ENCODE measurements at places on chromosomes 12 and 14.

DNA sequence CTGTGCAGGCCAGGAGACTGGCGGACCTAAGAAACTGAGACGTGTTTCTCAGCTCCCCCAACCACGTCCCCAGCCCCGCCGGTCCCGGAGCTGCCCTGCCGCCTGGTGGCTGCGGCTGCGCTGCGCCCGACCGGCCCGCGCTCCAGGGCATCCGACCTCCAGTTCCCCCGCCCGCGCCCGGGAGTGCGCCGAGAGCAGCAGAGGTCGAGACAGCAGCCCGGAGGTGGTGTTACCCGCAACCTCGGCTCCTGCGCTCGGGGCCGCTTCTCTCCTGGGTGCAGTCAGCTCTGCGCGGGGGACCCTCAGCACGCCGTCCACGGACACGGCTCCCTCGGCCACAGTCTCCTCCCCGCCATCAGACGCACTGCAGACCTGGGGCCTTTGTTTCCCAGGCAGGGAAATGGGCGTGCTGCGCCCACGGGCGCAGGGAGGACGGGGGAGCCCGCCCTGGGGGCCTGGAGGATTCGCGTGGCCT, 21.6 kb upstream of the GPR132 start:
- DNase-seq, result peak; percentile 72

DNA sequence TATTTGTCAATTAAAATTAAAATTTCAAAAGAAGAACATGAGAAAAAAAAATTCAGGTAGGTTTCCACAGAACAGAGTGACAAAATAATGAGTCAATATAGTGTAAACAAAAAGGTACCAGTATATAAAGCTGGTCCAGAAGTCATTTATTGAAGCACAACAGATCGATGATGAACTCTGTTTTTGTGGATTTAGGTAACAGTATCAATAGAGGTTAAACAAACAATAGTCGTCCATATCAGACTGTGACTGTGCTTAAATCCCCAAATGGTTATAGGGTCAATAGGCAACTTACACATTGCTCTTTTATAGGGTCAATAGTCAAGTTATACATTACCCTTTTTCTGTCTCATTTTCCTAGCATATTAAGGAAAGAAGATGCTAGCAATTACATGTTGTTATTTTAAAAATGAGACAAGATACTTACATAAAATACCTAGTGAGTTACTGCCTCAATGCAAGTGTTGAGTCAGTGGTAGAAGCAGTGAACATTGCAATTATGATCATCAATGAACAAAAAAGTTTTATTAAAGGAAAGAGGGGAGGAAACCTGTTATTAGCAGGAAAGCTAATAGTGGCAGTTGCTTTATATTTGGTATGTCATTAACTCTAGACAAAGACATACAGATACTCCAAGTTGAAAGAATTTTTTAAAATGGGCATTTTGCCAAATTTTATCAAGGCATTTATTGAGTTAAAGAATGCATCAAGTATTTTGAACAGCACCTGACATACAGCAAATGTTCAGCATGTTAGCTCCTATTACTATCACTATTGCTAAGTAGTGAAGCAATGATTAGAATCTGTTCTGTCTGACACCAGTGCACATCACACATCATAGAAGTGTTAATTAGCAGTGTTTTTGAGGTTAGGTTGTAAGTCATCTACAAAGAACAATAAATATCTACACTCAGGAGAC, 102.9 kb downstream of the CCER1 start:
- DNase-seq, result no peak

DNA sequence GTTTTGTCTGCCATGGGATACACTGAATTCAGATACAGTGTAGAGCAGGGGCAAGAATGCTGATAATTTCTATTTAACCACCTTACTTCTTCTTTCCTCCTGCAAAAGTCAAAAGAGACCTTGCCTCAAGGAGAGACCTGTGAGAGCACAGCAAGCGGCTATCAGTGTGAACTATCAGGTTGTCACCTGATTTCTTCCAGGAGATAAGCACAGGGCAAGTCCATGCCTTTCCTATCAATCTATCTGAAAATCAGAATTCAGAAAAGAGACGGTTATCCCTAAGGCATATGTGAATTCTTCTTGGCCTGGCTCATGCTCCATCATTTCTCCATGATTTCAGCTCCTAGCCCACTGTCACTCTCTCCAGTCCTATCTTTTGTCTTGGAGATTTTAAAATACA, 128.9 kb upstream of the CCND2 start:
- no peak for DNase-seq

DNA sequence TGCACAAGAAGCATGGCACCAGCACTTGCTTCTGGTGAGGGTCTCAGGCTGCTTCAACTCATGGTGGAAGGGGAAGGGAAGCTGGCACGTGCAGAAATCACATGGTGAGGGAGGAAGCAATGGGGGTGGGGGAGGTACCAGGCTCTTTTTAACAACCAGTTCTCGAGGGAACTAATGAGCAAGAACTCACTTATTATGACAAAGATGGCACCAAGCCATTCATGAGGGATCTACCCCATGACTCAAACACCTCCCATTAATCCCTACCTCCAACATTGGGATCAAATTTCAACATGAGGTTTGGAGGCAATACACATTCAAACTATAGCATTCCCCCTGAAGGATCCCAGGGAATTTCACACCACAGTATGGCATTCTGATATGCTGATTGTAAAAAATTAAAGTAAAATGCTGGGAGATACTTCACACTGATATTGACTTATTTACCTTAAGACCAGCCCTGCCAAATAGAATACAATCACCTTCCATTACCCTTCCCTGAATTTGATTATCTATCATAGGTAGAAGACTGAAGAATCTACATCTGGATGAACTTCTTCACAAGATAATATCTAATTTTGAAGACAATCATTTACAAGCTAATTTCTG, 201.7 kb upstream of the PLXNC1 start:
- no peak for DNase-seq

GRCh38 chr14:68386950-68387779, 405.7 kb downstream of the ZFP36L1 start:
- no peak for DNase-seq

DNA sequence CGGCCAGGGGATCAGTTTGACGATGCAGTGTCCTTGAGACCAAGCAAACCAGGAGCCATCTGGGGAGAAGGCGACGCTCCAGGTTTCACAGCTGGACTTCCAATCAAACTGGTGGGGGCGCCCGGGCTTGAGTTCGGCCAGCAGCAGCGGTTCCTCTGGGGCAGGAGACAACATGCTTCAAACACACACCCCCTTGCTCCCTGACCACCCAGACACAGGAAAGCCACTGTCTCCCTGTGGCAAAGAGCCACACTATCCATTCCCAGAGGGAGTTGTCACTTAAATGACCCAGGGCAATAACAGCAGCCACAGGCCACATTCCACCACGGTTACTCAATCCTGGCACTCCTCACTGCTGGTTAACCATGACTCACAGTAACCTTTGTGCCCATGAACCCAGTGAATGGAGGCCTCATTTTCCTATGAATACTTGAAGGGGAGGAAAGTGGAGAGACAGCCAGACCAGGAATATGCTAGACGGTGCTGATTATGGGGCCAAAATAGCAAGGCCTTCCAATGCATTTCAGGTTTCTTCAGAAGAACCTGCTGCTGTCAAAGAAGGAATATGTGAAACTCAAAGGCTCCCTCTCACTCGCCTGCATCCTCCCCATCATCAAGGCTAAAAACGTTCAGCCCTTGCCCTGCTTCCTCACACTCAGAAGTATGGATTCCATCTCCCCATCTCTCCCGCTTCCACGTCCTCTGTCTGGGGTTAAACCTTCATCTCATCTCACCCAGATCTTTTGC, 8.5 kb downstream of the WSB2 start:
- no peak for DNase-seq

- no peak for DNase-seq
Observed at GRCh38 chr12:30088259-30088995, 304.7 kb upstream of the TMTC1 start.
